ENCODE measurements at places on chromosomes 1 and 21. TPM values are rescaled to one million over a fixed set of nuclear protein-coding genes. Genes with fewer than 3 reads are reported as not detected.

Gene FCRL2
- not detected for total RNA-seq

Gene TMPRSS3
- not detected for total RNA-seq

Gene OR2AK2
- total RNA-seq: not detected

Gene ETNK2
- total RNA-seq: 24.4 TPM

Gene NBPF19
- 7.7 TPM for total RNA-seq

Gene B3GALT5
- total RNA-seq: 2.5 TPM

Gene SPATA46
- total RNA-seq: not detected

Gene SUSD4
- total RNA-seq: 0.92 TPM

Gene KRTAP19-1
- total RNA-seq: not detected

Gene CC2D1B
- total RNA-seq: 39.6 TPM

Gene MRPL24
- total RNA-seq: 30.4 TPM

Gene PHC2
- total RNA-seq: 43.9 TPM

Gene SLFNL1
- total RNA-seq: not detected

Gene WDR26
- total RNA-seq: 79.0 TPM

Gene SEC16B
- total RNA-seq: 1.7 TPM

Gene KRTAP21-2
- total RNA-seq: not detected

Gene SLC45A1
- total RNA-seq: 0.29 TPM

Gene HSF2BP
- total RNA-seq: 1.7 TPM

Gene ABCD3
- 28.1 TPM for total RNA-seq

Gene FAM167B
- 1.1 TPM for total RNA-seq

Gene GBP6
- total RNA-seq: not detected

Gene NBPF14
- total RNA-seq: 13.4 TPM

Gene DENND2C
- 18.5 TPM for total RNA-seq

Gene NUP210L
- 0.07 TPM for total RNA-seq

Gene HMGN1
- total RNA-seq: 526 TPM

Gene LAMB3
- total RNA-seq: 0.53 TPM

Gene RPE65
- total RNA-seq: not detected

Gene RORC
- not detected for total RNA-seq

Gene CHAF1B
- total RNA-seq: 18.4 TPM

Gene PEAR1
- 0.12 TPM for total RNA-seq

Gene SELP
- not detected for total RNA-seq

Gene UBL4B
- not detected for total RNA-seq

All from endodermal cell (in vitro differentiated cells).